ENCODE measurements at places on chromosomes 5 and 9.

DNA sequence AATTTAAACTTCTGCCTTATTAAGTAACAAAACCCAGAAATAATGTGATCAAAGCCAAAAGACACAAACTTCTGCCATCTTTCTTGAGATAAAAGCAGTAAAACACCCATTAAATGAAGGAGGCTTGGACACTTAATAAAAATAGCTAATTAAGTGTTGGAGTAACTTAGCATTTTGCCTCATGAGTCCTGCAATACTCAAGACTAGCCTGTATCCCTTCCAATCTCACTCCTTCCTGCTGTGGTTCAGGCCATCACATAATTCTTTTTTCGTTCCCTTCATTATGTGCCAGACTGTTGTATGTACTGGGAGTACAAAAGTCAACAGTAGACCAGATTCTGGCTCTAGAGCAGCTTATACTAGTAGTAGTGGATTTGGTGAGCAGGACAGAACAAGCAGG is 250.2 kb downstream of the NFIB start:
- no peak for DNase-seq

- DNase-seq: no peak
These were observed 119.6 kb upstream of the NFIB start for GRCh38 chr9:14433351-14434157.

- DNase-seq: no peak
These were observed 14.8 kb upstream of the PHYHD1 start for GRCh38 chr9:128905964-128906363.

DNA sequence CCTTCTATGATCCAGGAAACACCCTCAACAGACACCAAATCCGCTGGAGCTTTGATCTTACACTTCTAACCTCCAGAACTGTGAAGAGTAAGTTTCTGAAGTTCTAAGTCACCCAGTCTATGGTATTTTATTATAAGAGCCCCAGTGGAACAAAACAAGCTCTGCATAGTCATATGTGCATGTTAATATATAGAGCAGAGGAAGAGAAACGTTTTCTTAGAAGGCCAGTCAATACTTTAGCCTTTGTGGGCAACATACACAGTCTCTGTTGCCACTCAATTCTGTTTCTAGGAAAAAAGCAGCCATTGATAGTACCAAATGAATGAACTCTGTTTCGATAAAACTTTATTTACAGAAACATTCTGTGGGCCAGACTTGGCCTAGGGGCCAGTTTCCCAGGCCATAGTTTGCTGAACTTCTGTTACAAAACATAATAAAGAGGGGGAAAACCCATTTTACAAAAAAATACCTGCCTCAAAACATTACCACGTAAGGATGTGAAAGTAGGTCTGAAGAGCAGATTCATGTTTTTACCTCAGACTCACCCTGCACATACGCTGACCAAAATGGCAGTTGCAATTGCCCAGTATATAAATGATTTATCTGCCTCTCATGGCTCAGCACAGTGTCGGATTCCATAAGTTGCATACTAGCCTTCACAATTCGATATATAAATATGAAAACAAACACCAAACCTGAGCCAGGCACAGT is 350.5 kb downstream of the SLIT3 start:
- no peak for DNase-seq

DNA sequence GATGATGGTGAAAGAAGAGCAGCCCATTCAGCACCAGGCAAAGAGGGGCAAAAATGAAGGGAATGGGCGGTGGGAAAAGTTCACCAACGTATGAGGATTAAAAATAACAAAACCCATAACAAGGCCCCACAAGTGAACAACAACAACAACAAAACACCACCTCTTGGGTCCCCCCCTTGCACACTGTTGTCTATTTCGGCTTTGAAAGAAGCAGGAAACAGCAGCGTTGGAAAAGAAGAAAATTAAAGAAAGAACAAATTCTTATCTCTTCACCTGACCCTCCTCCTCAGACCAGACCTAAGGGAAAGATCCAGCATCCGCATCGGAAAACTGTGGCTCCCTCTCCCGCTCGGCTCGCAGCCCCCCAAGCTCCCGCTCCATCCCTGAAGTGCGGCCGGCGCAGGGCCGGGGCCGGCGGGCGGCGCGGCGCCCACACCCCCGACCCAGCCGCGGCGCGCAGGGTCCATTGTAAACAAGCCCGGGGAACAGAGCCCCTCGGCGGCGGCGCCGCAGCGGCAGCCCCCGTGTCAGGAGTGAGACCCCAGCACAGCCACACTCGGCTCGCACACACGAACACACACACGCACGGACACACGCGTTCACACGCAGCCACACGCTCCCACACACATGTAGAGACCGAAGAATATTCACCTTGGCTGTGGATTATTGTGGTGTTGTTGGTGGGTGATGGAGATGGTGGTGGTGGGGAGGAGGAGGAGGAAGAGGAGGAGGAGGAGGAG is 535 bp downstream of the RFX3 start:
- no peak for DNase-seq

DNA sequence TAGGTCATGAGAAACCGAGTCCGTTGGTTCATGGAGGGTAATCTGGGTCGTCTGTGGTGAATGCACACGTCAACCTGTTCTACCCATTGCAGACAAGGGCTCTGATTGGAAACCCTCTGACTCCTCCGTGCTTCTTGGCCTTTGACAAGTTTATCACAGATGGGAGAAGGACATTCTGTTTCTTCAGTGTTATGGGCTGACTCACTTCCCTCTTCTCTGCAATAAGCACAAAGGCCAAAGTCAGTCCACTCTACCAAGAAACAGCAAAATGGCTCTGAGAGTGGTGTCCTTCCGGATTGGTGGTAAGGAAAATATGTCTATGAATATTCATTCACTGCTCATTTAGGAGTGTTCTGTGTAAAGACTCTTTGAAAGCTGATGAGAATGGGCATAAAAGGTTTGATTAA is 89.3 kb downstream of the FEM1C start:
- DNase-seq: no peak

GRCh38 chr5:61304590-61305381 is 27.3 kb upstream of the ZSWIM6 start:
- no peak for DNase-seq

DNA sequence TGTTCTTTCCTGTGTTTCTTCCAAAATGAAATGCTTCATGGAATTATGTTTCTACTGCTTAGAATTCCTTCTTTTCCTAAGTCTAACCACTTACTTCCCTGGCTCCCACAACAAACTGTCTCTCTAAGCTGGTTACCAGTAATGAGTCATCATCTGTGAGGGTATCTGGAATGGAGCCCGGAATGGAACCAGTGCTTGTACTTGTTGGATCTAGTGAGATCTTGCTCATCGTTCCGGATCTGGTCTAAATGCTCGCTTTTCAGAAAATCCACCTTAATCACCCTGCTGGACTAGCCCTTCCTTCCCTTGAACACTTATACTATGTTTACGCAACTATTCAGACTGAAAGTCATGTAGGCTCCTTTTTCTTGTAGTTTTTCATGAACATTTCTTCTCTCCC is 184.8 kb downstream of the PBX3 start:
- DNase-seq: no peak

DNA sequence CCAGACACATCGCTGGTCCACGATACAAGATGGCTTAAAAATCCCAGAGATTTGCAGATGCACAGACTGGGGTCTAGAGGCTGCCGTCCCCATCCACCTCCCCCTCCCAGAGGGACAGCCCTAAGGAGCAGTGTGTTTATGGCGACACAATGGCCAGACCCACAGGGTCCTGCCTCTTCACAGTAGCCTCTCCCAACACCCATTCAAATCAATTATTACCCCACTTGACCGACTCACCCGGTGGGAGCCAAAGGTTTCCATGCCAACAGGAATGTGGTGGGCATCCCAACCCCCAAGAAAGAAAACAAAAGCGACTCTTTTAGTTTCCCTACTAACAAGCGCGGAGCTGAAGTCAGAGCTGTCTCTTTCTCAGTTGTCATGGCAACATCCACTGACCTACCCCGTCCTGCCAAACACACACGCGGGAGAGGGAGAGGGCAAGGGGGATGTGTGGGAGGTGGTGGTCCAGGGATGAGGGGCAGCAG is 209.0 kb downstream of the TTLL11 start:
- no peak for DNase-seq

- no peak for DNase-seq
These were observed 8.9 kb downstream of the LARS1 start for GRCh38 chr5:146173597-146173996.

- DNase-seq: peak; percentile 46
These were observed 1.7 kb downstream of the CBY3 start for GRCh38 chr5:179679014-179679674.

GRCh38 chr9:4510546-4511322 is 20.5 kb downstream of the SLC1A1 start:
- DNase-seq: no peak

DNA sequence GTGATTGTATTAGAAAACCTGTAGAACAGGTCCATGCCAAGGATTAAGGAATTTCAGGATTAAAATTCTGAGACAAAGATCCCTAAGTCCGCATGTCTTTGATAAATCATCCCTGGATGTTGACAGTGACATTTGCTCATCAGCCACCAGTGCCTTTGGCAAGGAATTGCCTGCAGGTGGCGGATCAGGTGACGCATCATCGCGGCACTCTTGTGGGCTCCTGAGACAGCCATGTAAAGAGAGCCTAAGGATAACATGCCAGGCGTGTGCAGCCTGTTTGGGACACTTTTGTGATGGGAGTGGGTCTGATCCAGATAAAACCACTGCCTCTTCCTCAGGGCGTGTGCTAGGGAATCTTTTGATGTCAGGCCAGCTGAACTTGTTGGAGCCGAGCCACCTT is 40.6 kb downstream of the ADCY2 start:
- DNase-seq: no peak

DNA sequence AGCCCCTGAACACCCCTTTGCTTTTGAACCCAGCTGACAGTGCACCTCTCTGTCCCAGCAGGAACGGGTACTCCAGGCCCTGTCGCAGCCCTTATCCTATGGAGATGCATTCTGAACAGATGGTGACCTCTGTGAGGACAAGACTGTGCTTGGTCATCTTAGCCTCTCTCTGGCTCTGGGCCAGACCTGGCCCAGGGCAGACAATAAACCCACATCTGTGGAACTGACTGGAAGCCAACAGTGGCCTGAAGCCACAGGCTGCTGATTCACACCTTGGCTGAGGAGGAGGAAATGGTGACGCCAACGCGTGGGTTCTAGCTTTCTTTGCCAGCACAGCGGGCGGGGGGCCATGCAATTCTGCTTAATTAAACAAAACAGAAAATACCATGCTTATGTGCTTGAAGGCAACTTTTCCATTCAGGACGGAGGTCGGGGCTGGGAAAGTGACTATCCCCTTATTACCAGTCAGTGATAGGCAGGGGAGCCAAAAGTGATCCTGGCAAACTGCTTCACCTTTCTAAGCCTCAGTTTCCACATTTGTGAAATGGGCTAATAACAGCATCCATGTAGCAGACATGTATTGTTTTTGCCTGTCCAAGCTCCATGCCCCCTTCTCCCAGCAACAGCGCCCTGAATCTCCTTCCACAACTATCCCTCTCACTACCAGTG is 10.8 kb downstream of the SH3PXD2B start:
- peak; percentile 14 for DNase-seq

DNA sequence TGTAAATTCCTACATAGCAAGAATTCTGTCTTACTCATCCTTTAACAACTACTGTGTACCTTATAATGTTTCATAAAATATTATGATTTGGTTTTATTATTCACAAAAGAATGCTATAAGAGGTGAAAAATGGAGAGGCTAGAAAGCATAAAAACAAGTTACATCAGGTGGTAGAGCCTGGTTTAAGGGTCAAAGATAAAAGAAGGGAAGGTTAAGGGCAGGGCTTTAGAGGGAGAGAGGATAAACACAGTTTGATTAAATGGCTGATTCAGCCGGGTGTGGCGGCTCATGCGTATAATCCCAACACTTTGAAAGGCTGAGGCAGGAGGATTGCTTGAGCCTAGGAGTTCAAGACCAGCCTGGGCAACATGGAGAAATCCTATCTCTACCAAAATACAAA is 40.4 kb upstream of the HSPB3 start:
- no peak for DNase-seq

DNA sequence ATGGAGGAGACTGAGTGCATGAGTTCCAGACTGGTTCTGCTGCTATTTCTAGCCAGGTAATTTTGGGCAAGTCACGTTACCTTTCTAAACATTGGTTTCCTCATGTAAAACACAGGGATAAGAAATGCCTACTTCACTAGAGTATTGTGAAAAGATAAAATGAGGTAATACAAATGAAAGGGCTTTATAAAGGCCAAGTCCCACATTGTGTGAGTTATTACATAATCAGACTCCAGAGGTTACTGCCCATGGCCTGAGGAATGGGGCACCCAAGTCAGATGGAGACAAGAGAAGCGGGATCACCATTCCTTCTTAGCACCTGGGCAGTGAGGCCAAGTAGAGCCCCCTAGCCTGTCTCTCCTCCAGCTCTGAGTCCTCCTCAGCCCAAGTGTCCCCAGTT is 7.5 kb downstream of the HBEGF start:
- DNase-seq: no peak

- no peak for DNase-seq
These were observed 162.4 kb upstream of the ZNF608 start for GRCh38 chr5:124908581-124909451.

DNA sequence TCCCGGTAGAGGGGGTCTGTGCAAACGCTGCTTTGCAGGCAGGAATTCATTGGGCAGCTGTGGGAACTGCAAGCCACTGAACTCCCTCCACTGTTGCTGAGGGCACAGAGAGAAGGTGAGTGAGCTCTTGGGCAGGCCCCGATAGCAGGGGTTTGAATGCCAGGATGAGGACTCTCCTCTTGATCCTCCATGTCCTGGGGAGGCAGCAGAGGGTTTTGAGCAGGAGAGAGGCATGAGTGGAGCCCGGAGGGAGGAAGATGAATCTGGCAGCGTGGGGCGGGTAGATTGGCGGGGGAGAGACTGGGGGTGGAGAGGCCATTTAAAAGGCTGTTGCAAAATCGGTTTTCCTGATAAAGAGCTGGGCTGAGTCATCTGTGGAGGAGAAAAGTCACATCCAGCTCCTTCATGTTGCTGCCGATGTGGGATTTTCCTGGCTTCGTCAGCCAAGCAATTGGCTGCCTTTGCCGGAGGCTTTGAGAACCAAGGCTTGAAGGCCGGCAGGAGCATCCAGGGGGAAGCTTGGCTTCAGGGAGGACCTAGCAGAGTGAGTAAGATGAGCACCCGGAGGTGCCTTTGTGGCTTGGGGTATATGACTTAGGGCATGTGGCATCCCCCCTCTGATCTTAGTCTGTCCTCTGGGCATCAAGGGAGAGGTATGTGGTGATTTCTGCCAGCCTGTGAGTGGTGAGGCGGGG is at the start of gene SYNPO:
SYNPO (plus strand) TSS at position 350 of the 695 bp plus-strand sequence. CDS start 7,616 bp downstream, outside the sequence.
- DNase-seq: no peak

DNA sequence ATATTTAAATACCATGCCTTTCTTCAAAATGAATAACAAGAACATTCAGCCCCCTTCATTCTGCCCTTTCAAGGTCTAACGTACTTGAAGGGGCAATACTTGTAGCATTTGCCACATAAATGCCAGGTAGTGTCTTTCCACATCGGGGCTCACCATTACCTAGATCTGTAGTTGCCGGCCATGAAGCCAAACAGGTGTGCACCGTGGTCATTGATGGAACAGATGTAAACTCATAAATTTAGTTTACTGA is 193.0 kb downstream of the CD180 start:
- no peak for DNase-seq
